Stimulated activated CD8-positive, alpha-beta memory T cell treated with anti-CD3 and anti-CD28 coated beads, Interleukin-4, amount 100 ng/mL, for 4 hours (primary cell): ENCODE measurements at places on chromosomes 7 and 10.

DNA sequence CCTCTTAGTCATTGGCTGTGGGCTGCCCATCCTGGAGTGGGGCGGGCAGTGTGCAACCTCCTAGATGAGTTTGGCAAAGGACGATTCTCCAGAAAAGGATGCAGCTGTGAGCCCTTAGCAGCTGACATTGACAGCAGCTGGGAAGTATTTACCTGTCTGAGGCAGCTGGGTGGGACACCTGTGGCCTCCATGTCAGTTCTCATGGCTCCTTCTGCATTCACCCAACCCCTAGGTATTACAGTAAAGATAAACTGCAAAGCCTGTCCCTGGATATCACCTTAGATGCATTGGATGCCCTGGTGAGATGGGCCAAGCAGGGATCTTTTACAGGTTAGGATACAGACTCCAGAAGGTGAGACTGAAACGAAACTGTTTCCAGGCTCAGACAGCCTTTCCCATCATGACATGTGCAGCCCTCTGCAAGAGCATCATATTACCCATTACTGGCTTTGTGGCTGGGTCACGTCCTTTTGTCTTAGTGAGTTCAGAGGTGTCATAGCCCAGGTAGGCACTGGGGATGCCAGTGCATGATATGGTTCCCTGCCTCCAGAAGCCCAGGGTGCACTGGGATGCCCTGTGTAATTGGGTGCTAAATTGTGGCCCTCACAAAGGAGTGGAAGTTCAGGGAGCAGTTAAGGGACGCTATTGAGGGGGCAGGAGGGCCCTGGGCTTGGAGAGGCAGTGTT is 28.9 kb downstream of the MINDY4 start:
- DNase-seq = no peak

GRCh38 chr7:88314061-88314491 is 7.4 kb upstream of the STEAP4 start:
- no peak for DNase-seq

- DNase-seq = no peak
Measured at GRCh38 chr10:34966451-34966850, 123.7 kb downstream of the CUL2 start.

- DNase-seq = no peak
Measured at GRCh38 chr7:5388905-5389433, 34.7 kb downstream of the TNRC18 start.

DNA sequence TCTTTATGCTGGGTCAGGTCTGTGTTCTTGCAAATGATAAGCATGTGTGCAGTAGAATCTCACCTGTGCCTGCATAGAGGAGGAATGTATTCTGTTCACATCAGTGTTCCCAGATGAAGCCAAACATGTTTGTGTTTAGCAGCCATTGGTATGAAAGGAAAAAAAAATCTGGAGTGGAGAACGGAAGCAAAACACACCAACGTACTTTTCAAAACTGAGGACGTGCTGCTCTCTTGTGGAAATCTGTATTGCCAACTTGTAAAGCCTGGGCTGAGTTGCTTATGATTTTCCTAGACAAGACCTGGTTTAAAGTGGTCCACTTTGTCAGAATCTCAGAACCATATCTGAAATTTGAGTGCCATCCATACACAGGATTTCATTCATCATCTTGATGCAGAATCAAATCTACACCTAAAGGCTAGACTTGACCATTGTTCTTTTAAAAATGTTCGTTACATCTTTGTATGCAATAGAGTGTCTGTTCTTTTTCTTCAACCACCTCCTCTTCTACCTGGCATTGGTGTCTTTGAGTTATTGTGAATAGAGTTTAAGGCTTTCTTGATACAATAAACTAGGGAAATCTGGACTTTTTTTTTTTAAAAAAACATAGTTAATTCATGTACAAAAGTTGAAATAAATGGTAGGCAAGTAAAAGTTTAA is 367.7 kb downstream of the PHF14 start:
- no peak for DNase-seq

- DNase-seq = no peak
Measured at GRCh38 chr10:88946200-88946599, 6.4 kb downstream of the ACTA2 start.

GRCh38 chr10:99921948-99922347 is 87.8 kb downstream of the DNMBP start:
- DNase-seq = no peak

GRCh38 chr10:57799625-57800024 is 468.1 kb downstream of the IPMK start:
- DNase-seq = no peak

DNA sequence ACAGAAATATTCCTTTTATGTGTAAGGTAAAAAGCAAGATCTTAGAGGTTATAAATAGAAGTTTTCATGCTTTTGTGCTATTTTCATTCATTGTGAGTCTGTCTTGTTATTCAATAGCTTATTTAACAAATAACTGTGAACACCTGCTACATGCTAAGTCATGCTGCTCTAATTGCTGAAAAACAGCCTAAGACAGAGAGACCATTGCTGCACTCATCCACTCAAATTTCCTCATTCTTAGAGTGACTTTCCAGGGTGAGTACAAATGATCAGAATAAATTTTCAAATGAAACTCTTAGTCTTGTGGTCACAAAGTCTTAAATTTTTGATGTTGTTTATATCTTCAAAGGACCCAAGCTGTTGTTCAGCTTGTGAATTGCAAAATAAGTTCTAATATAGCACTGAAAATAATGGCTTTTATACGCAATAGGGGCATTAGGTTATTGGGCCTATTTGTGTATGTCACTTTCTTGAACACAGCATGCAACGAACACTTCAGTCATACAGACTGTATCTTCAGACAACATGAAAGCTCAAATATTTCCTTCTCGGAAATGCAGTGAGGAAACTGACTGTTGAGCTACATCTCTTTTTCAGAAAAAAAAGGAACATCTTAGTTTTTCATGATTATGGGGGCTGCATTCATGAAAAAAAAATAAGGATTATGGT is 247.9 kb upstream of the PCDH15 start:
- DNase-seq = no peak

DNA sequence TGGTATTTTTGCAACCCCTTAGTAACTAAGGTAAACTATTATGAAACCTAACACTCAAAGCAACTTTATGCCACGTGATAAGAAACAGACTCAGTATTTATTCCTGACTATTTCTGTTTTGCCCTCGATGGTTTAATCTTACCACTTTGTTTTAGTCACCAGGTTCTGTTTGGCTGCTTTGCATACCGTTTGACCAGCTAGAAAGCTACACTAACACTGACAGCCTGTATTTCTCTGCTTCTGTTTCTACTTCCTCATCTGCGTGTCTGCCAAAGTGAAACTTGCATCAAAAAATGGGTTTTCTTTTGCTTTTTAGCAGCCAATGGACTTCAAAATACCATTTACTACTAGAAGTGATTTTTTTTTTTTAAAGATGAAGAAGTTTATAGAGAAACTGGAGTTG is 802.5 kb downstream of the GRM8 start:
- no peak for DNase-seq

- no peak for DNase-seq
Measured at GRCh38 chr7:151801782-151802468, 75.0 kb downstream of the PRKAG2 start.

GRCh38 chr7:6482307-6482706 is 34.6 kb upstream of the DAGLB start:
- DNase-seq = no peak
